ENCODE measurements at places on chromosomes 13 and 19.
A peak's percentile ranks its signal among the peaks of the same experiment; 100 is the strongest.

GRCh38 chr13:93248627-93249047 is 22.0 kb downstream of the GPC6 start:
- H3K36me3 ChIP-seq: no peaks in the 10 kb centered on the region
- no peak overlapping the region for H3K4me3 ChIP-seq
- peak; percentile 70 for DNase-seq
- peak overlapping the region; percentile 26 for H3K27ac ChIP-seq
- H3K4me1 ChIP-seq: peaks cover 7% of the 10 kb centered on the region

DNA sequence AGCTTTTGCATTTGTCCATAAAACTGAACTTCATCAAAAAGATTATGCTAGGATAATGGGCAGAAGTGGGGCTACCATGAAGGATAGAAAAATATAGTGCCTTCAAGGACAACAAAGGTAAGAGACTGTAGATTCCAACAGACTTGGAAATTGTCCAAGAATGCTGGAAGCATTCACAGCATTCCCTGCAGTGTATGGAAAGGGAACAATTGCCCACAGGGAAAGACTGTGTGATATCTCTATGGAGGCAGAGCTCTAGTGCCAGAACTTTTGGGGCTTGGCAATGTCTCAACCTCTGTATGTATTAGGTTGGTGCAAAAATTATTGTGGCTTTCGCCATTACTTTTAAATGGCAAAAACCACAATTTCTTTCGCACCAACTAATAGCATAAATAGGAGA is 1598.8 kb upstream of the MIR17HG start:
- no peaks in the 10 kb centered on the region for H3K27me3 ChIP-seq
- H3K36me3 ChIP-seq: no peaks in the 10 kb centered on the region
- DNase-seq: peak; percentile 2
- no peak overlapping the region for H3K4me3 ChIP-seq
- H3K4me1 ChIP-seq: peaks cover 7% of the 10 kb centered on the region

GRCh38 chr13:106418556-106418955 is 116.9 kb downstream of the EFNB2 start:
- no peaks in the 10 kb centered on the region for H3K4me1 ChIP-seq
- H3K27me3 ChIP-seq: peaks cover 5% of the 10 kb centered on the region
- H3K27ac ChIP-seq: no peak overlapping the region

- no peak for DNase-seq
- H3K27me3 ChIP-seq: no peaks in the 10 kb centered on the region
- H3K36me3 ChIP-seq: no peaks in the 10 kb centered on the region
- H3K27ac ChIP-seq: no peak overlapping the region
- no peak overlapping the region for H3K4me3 ChIP-seq
- H3K4me1 ChIP-seq: no peaks in the 10 kb centered on the region
Measured at GRCh38 chr19:17751912-17752273, 616 bp downstream of the FCHO1 start.

- H3K27me3 ChIP-seq: no peaks in the 10 kb centered on the region
- H3K4me1 ChIP-seq: peaks cover 6% of the 10 kb centered on the region
- no peak overlapping the region for H3K4me3 ChIP-seq
- no peak for DNase-seq
Measured at GRCh38 chr13:99435998-99436397, 65.3 kb upstream of the TM9SF2 start.

- no peak overlapping the region for H3K4me3 ChIP-seq
- H3K27me3 ChIP-seq: no peaks in the 10 kb centered on the region
- no peak overlapping the region for H3K27ac ChIP-seq
- H3K36me3 ChIP-seq: no peaks in the 10 kb centered on the region
- DNase-seq: no peak
Measured at GRCh38 chr13:97255515-97256021, 33.4 kb downstream of the MBNL2 start.

DNA sequence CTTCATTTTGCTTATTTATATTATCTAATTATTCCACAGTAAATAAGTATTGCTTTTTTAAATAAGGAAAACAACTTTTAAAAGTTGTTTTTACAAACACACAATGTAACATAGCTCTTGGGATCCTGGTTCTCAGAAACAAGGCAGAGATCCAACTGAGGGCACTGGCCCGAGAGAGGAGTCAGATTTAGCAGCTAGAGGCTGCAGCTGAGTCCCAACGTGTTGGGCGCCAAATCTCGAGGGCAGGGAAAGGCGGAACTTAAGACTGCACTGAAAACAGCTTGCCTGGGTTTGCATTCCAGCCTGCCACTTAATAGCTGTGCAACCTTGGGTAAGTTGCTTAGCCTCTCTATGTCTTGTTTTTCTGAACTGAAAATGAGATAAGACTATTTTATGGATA is 16.4 kb upstream of the WASF3 start:
- peaks cover 9% of the 10 kb centered on the region for H3K27me3 ChIP-seq
- no peak for DNase-seq
- no peaks in the 10 kb centered on the region for H3K4me1 ChIP-seq
- H3K4me3 ChIP-seq: no peak overlapping the region
- H3K27ac ChIP-seq: no peak overlapping the region

- no peaks in the 10 kb centered on the region for H3K27me3 ChIP-seq
- peak; percentile 26 for DNase-seq
- no peaks in the 10 kb centered on the region for H3K36me3 ChIP-seq
- no peaks in the 10 kb centered on the region for H3K4me1 ChIP-seq
- no peak overlapping the region for H3K27ac ChIP-seq
Measured at GRCh38 chr13:31733066-31733465, 6.3 kb upstream of the RXFP2 start.

GRCh38 chr13:46684287-46685001 is 112.5 kb downstream of the ESD start:
- no peaks in the 10 kb centered on the region for H3K27me3 ChIP-seq
- H3K4me1 ChIP-seq: peaks cover 31% of the 10 kb centered on the region
- H3K4me3 ChIP-seq: no peak overlapping the region
- no peaks in the 10 kb centered on the region for H3K36me3 ChIP-seq

GRCh38 chr19:35154525-35155406 is at the start of gene FXYD5:
Gene FXYD5, plus strand, starts transcription at chr19:35154735. Its CDS starts 816 bp downstream, at chr19:35155551.
- DNase-seq: no peak
- no peak within 1 kb of the TSS for H3K27ac ChIP-seq
- H3K4me1 ChIP-seq: peaks cover 6% of the 10 kb centered on the region
- H3K36me3 ChIP-seq: no peaks in the 10 kb centered on the region
- peaks cover 27% of the 10 kb centered on the region for H3K27me3 ChIP-seq

GRCh38 chr13:98273067-98273823 is 96.2 kb upstream of the RNF113B start:
- no peaks in the 10 kb centered on the region for H3K36me3 ChIP-seq
- no peak overlapping the region for H3K4me3 ChIP-seq
- peaks cover 28% of the 10 kb centered on the region for H3K4me1 ChIP-seq
- DNase-seq: no peak
- no peaks in the 10 kb centered on the region for H3K27me3 ChIP-seq

- DNase-seq: peak; percentile 17
- H3K27ac ChIP-seq: peak overlapping the region; percentile 79
- H3K4me3 ChIP-seq: no peak overlapping the region
- no peaks in the 10 kb centered on the region for H3K27me3 ChIP-seq
- no peaks in the 10 kb centered on the region for H3K36me3 ChIP-seq
Measured at GRCh38 chr13:44464471-44464870, 90.8 kb downstream of the SERP2 start.

DNA sequence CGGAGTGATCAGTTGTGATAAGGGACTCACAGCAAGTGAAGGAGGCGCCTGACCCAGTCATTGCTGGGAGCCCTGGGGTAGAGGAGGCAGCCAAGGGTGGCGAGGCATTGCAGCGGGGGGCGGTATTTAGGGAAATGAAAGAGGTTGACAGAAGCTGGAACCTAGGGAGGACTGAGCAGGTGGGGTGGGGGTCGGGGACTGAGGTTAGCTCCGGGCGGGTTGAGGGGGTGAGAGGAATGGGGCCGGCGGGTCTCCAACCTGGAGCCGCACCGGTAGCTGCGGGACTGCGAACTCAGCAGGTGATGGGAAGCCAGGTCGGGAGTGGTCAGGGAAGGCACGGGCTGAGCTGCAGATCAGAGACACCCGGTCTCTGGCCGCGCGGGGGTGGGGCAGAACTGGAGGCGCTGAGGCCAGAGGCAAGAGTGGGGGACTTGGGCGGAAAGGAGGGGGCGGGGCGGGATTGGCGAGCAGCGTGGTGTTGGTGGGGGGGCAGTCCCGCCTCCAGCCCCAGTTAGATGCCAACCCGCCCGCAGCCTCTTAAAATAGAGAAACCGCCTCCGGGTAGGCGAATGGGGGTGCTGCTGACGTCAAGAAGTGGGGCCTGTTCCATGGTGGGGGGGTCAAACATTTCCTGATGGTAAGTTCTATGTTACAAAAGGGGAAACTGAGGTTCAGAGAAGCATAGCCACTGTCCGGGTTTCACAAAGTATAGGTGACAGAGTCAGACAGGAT is 1.5 kb downstream of the MAST3 start:
- no peak overlapping the region for H3K4me3 ChIP-seq
- no peaks in the 10 kb centered on the region for H3K36me3 ChIP-seq
- no peak for DNase-seq
- no peaks in the 10 kb centered on the region for H3K4me1 ChIP-seq
- no peak overlapping the region for H3K27ac ChIP-seq
- H3K27me3 ChIP-seq: peaks cover 15% of the 10 kb centered on the region

GRCh38 chr13:100433475-100433874 is 155.1 kb downstream of the GGACT start:
- no peak overlapping the region for H3K27ac ChIP-seq
- H3K27me3 ChIP-seq: no peaks in the 10 kb centered on the region
- H3K36me3 ChIP-seq: no peaks in the 10 kb centered on the region
- H3K4me1 ChIP-seq: no peaks in the 10 kb centered on the region
- no peak for DNase-seq

- H3K4me1 ChIP-seq: peaks cover 5% of the 10 kb centered on the region
- H3K27ac ChIP-seq: peak overlapping the region; percentile 70
- no peaks in the 10 kb centered on the region for H3K27me3 ChIP-seq
- DNase-seq: no peak
Measured at GRCh38 chr19:10744253-10744798, 26.4 kb downstream of the DNM2 start.

DNA sequence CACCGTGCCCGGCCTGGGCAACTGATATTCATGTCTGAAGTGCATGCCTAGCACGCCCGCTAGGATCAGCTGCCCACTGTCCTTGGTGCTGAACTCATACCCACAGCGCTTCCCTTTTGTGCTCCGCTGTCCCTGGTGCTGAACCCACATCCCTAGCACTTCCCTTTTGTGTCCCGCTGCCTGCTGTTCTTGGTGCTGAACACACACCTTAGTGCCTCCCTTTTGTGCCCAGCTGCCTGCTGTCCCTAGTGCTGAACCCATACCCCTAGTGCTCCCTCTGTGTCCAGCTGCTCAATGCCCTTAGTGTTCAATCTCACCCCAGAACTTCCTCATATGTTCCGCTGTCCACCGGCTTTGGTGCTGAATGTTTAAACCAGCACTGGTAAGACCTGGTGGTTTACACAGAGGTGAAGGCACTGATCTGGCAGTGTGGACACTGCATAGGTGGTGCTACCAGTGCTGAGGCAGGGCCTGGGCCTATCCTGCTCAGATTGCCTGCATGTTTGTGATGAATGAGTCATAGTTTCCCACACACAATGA is 26.3 kb upstream of the SIGLEC11 start:
- H3K4me3 ChIP-seq: no peak overlapping the region
- peaks cover 9% of the 10 kb centered on the region for H3K36me3 ChIP-seq
- no peaks in the 10 kb centered on the region for H3K4me1 ChIP-seq
- no peak overlapping the region for H3K27ac ChIP-seq

- no peaks in the 10 kb centered on the region for H3K27me3 ChIP-seq
- H3K4me1 ChIP-seq: no peaks in the 10 kb centered on the region
- no peaks in the 10 kb centered on the region for H3K36me3 ChIP-seq
- H3K27ac ChIP-seq: no peak overlapping the region
Measured at GRCh38 chr19:28985201-28985600, 227.8 kb downstream of the UQCRFS1 start.

DNA sequence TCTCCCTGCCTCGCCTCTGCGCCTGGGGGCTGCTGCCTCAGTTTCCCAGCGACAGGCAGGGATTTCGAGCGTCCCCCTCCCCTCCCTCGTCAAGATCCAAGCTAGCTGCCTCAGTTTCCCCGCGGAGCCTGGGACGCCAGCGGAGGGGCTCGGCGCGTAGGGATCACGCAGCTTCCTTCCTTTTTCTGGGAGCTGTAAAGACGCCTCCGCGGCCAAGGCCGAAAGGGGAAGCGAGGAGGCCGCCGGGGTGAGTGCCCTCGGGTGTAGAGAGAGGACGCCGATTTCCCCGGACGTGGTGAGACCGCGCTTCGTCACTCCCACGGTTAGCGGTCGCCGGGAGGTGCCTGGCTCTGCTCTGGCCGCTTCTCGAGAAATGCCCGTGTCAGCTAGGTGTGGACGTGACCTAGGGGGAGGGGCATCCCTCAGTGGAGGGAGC is 722 bp upstream of the ICAM1 start:
- peak overlapping the region; percentile 25 for H3K4me3 ChIP-seq
- peaks cover 33% of the 10 kb centered on the region for H3K27me3 ChIP-seq
- no peak overlapping the region for H3K27ac ChIP-seq
- H3K36me3 ChIP-seq: no peaks in the 10 kb centered on the region

- no peak overlapping the region for H3K4me3 ChIP-seq
- peak; percentile 92 for DNase-seq
- no peak overlapping the region for H3K27ac ChIP-seq
- H3K27me3 ChIP-seq: no peaks in the 10 kb centered on the region
- H3K36me3 ChIP-seq: no peaks in the 10 kb centered on the region
Measured at GRCh38 chr19:10936661-10937084, 8.1 kb downstream of the TIMM29 start.

DNA sequence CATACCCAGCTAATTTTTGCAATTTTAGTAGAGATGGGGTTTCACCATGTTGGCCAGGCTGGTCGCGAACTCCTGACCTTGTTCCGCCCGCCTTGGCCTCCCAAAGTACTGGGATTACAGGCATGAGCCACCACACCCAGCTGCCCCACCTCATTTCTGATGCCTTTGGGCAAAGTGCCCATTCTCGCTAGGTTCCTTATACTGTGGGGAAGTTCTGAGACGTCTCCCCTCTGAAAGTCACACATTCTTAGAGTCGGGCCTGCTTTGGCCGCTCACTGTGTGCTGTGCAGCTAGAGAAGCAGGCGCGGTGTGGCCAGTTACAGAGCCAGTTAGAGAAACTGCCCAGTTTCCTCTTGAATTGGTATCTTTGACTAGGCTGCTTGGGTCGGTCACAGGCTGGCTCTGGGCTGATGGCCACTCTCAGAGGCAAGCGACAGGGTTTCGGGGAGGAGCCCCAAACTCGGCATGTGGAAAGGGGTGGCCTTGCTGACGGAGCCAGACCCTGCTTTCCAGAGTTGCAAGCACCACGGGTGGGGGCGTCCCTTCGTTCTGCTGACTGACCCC is 18.0 kb downstream of the PRAM1 start:
- no peak overlapping the region for H3K4me3 ChIP-seq
- no peaks in the 10 kb centered on the region for H3K27me3 ChIP-seq
- H3K27ac ChIP-seq: no peak overlapping the region
- no peak for DNase-seq
- peaks cover 48% of the 10 kb centered on the region for H3K36me3 ChIP-seq
- H3K4me1 ChIP-seq: no peaks in the 10 kb centered on the region

DNA sequence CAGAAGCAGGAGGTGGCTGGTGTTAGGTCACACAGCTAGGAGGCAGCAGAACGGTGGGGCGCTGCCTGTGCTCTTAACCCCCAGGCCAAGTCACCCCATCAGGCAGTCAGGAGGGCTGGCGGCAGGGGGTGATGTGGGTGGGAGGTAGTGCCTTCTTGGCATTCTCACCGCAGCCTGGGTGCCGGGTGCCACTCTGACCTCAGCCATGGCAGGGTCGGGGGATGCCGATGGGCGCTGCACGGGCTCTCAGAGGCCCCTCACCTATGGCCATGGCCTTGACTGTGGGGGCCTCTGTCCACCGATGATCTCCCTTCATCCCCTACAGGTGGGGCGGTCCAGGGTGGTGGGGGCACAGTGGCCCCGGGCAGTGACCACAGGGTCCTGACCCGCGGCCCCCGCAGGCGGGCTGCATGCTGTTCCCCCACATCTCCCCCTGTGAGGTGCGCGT is 5.6 kb downstream of the PTOV1 start:
- peak overlapping the region; percentile 72 for H3K27ac ChIP-seq
- H3K36me3 ChIP-seq: peaks cover 49% of the 10 kb centered on the region
- no peaks in the 10 kb centered on the region for H3K27me3 ChIP-seq
- no peak for DNase-seq
- peaks cover 10% of the 10 kb centered on the region for H3K4me1 ChIP-seq

Measured in cardiac muscle cell (in vitro differentiated cells and primary cell).